ENCODE measurements at places on chromosomes 12 and 14.

- DNase-seq: no peak
These were observed 223.3 kb downstream of the RGS6 start for GRCh38 chr14:72155379-72155993.

- DNase-seq: no peak
These were observed 79.0 kb downstream of the WDR20 start for GRCh38 chr14:102218688-102219087.

- DNase-seq: peak; percentile 73
These were observed 15.1 kb upstream of the PLEK2 start for GRCh38 chr14:67426983-67427606.

DNA sequence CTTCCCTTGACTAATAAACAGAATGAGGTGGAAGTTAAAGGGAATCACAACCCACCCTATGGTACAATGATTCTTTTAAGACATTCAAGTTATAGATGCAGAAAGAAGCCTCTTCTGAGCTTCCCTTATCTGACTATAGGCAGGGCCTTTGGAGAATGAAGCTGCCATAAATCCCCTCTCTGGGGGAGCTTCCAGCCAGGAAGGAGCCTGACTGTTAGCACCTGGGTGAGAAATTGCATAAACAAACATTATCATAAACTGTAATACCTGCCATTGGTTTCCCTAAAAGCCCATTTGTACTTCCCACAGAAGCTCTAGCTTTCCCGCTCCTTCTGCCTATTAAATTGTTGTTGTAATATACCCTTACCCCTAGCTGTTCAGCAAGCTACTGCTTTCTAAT lies 81.3 kb upstream of the RESF1 start:
- no peak for DNase-seq

DNA sequence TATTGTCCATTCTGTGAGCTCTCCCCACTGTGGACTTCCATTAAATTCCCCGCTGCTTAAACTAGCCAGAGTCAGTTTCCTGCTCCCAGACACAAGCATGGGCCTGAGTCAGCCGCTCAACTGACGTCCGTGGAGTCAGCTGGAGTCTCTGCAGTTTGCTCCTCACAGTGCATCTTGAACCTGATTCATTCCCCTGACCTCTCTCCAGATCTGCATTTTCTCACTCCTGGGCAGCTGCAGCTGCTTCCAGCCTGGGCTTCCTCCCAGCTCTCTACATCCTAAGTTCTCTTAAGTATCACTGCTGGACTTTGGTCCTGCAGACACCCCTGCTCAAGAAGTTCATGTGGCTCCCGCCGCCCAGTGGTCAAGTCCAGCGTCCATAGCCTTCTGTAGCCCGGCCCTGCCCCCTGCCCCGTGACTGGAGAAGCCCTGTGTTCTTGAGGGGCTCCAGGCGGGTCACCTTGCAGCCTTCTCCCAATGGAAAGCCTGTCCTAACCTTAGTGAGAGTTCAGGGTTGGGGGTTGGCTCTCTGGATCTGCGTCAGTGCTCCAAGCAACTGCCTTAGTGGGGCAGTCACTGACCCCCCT lies 20.0 kb downstream of the NFKBIA start:
- DNase-seq: no peak

- no peak for DNase-seq
These were observed 1110.6 kb downstream of the BCL11B start for GRCh38 chr14:98161356-98161755.

GRCh38 chr12:91311081-91311480 lies 128.5 kb upstream of the DCN start:
- DNase-seq: no peak
